Femur (tissue), 1 donor: ENCODE measurements at places on chromosomes 13 and 19.

DNA sequence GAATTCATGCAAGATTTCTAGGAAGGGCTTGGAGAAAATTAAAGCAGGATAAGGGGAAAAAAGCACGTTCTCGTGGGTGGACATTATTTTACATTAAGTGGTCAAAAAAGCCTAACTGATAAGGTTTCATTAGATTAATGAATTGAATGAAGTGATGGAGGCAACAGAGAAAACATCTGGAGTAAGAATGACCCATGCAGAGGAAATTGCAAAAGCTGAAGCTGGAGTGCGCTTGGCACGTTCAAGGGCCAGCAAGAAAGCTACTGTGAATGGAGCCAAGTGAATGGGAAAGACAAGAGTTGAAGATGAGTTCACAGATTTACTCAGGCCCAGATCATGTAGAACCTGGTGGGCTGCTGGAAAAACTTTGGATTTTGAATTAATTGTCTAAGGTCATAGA lies 777.9 kb downstream of the DACH1 start:
- peak; percentile 25 for DNase-seq

DNA sequence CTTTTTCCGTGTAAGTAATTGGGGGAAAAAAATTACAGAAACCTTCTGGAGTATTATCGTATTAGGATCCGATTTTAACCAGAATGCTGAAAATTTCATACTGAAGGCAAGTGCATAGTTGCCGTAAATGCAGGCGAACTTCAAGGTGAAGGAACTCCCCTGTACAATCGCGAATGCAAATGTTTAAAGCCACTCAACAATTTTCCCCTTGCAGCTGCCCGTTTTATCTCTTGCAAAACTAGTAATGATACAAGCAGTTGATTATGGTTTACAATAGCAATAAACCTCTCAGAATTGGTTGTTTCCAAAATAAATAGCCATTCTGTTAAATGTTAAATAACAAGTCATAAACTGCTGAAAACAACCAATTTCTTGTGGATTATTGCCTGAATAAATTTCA lies 105.7 kb downstream of the DNAJC15 start:
- DNase-seq, result no peak

- DNase-seq, result no peak
Observed at GRCh38 chr13:99193152-99193551, 7.5 kb upstream of the UBAC2 start.

DNA sequence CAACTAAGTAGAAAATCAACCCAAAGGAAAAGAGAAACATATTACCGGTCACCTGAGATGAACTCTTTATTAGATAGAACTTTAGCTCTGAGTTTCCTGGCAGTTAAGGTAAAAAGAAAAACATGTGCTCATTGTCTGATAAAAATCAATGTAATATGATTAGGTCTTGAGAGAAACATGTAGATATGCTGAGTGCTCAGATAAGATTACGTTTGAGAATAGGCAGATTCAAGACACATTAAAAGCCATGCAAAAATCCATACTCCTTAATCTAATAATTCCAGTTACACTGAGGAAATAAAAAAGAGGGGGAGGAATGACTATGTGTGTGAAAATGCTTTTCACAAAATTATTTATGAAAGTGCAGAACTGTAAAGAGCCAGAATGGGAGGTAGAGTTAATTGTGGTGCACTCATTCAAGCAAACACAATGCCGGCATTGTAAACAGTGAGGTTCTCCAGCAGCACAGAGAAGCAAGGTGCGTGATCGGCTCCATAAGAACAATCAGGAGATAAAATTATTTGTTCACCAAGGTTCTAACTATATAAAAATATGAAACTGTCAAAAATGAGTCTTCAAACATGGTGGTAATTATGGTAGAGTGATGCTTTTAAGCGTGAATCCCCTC lies 88.8 kb downstream of the MBNL2 start:
- no peak for DNase-seq

- peak; percentile 88 for DNase-seq
Observed at GRCh38 chr13:32905864-32906180, 110.4 kb upstream of the KL start.

- peak; percentile 64 for DNase-seq
Observed at GRCh38 chr19:45211751-45212381, 33.3 kb downstream of the BLOC1S3 start.

DNA sequence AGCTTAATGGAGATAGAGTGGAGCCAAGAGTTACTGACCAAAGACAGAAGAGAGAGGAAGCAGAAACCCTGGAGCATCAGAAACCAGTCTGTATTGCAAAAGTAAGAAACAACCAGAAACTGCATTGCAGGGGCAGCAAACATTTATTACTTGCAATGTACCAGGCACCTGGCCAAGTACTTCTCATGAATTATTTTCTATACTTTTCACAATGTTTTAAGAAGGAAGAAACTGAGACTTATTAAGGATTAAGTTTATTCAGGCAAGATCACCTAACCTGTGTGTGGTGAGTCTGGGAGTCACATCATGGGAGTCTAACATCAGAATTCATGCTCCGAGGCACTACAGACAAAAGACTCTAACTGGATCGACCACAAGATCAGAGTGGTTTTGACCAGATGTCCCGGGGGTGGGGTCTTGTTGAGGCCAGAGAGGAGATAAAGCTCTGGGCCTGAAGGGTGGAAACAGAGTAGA lies 47.4 kb downstream of the TNFRSF19 start:
- DNase-seq, result no peak

DNA sequence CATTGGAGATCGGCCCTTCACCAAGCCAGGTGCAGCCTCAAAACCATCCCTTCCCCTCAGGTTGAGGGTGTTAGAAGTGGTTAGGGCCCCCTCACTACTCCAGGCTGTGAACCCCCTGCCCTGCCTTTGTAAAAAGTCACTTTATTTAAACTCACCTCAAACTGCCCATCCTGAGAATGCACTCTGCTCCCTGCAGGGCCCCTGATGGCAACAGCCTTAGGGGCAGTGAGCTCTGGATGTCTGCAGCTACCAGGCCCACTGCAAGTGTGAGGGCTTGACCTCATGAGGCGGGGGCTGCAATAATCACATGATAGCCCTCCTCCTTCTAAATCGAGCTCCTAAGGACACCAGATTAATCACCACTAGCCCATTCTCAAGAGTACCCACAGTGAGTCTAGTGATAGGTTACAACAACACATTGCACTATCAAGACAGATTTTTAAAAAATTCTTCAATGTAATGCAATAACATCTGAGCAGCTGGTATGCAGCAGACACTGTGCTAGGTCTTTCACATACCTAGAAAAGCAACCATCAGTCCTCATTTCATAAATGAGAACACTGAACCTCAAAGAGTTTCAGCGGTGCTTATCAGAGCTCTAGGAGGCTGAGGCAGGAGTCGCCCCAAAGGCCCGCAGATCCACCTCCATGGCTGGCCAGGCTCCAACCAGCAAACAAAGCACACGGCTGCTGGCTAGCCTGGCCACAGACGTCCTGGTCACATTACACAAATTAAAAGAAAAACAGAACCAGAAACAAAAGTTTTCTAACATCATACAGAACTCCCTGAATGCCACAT lies 26.0 kb downstream of the SLC7A1 start:
- DNase-seq, result peak; percentile 4

DNA sequence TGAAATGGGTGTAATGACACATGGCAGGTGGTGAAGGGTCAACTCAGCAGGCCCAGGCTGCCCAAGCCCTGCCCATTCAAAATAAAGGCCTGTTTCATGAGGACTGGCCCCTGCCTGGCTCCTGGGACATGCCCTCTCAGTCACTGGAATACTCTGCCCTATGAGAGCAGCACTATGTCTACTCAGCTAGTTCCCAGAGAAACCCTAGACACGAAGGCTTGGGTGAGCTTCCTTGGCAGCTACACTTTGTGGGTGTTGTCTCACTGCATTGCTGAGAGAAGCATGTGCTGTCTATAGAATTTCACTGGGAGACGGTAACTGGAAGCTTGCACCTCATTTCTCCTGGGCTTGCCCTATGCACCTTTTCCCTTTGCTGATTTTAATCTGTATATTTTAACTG lies 752.8 kb downstream of the LIG4 start:
- DNase-seq, result no peak

DNA sequence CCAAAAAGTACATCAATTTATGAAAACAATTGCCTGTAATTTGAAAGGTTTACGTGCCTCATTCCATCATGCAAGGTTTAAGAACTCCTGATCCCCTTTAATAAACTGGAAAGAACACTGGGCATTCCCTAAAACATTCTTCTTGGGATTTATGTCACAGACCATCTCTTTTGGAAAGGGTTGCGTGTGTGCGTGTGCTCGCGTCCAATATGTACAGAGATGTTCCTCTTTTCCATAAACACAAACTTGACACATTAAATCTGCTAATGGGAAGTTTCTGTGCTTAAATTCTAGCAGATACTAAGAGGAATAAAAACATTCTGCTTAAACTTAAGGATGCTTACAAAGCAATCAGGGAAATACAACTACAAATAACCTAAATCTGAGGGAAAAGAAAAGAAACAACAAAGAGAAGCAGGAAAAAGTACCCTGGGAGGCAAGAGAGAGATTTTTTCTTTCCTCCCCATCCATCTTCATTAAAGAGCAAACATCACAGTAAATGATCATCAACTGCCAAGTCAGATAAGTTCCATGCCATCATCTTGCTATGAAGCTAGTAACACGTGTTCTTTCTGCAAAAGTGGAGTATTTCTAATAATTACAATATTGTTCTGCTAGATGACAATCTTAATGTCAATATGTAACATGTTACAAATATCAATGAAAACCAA lies 83.7 kb downstream of the STK24 start:
- no peak for DNase-seq

DNA sequence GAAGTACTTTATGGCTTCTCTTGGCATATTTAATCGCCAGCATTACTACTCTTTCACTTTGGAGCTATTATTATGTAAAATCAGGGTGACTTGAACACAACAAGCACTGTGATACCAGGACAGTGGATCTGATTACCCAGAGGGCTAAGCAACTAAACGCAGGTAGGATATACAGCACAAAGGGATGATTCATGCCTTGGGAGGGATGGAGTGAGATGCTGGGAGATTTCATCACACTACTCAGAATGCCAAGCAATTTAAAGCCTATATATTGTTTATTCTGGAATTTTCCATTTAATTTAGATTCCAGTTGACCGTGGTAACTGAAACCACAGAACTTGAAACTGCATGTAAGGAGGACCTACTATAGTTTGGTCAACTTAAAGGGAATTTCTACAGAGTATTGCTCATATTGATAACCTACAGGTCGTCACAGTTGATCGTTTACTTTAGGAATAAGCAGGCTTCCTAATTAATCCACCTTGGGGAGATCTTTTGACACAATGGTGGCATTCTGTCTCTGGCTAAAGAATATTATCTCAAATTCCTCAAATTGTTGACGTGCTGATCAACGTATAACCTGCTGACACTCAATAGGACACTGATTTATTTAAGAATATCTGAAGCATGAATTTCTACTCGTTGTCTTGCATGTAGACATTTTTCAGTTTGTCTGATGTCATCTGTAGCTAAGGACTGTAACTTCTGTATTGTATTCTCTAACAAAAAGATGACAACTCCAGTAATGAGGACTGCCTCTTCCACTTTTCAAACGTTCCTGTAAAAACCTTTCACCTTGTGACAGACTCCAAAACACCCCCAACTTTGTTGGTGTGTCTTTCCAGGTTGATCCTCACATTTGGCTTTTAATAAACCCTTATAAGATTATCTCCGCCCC lies 254.2 kb downstream of the GPC5 start:
- no peak for DNase-seq

DNA sequence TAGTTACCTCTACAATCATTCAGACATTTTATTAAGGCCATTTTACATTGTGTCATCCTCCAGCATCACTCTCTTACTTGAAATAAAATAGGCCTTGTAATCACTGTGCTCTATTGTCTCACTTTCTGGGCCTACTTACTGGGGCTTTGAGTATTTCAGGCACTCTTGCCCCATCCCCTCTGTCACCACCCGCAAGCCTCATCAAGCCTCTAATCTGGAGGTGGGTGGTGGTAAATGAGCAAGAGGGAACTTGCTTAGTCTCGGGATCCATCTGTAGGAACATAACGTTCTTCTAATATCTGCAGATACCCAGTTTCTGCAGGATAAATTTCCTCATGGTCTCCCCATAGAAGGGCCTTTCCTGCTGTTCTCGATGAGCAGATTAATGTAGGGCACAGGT lies 19.4 kb upstream of the GPR18 start:
- DNase-seq, result no peak

DNA sequence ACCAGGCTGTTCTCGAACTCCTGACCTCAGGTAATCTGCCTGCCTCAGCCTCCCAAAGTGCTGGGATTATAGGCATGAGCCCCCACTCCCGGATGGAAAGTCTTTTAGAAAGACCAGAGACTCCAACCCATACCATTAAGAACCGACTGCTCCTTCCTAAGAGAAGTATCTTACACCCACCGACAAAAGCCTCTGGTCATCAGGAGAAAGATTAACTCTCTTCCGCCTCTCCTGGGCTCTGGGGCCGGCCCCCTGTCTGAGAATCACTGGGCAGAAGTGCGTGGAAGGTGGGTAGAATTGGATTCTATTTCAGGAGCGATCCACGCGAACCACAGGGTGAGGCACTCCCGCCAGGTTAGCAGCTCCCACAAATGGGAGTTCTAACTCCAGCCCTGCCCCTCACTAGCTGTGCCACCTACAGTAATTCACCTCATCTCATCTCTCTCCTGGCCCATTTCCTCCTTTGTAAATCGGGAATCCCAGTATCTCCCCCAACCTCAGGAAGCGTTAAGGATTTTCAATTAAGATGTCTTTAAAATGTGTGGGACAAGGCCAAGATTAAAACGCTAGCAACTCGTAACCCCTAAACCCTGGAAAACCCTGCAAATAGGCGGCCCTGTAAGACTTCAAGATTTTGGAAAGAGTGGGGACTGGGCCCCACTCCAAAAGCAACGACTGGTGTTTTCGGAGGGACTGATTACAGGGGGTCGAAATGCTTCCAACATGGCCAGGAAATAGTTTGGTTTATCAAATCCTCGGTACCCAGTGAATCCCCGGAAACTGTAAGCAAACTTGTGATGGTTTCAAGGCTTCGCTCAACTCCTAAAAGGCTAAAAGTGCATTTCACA lies 1.3 kb downstream of the HNRNPL start:
- DNase-seq, result no peak

DNA sequence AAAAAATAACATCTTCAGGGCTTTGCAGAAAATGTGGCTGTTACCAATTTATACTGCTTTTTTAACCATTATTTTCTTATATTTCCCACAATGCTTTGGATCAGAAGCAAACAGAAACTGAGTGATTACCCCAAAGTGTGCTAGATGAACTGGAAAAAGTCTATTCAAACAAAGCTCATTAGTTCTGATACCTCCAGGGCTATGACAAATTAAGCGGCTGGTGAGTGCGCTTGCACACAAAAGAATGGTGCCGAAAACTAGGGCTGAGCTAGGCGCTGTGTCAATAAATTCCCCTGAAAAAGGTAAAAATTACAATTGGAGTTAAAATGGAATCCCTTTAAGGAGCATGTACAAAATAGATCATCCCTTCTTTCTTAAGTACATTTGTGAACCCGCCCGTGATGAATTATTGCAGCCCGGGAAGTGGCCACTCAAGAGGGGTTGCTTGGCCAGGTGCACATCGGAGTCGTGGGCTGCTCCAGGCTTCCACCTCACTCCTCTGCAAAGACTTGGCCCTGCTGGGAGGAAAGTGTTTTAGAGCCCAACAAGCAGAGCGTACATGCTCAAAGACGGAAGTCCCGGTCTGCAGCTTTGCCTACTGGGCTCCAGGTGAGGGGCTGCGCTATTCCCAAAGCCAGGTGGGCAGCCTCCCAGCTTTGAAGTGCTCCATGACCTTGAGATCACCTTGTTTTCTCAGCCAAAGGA lies 164.0 kb upstream of the ZNF507 start:
- no peak for DNase-seq

GRCh38 chr19:58519087-58519354 lies 589 bp downstream of the ZBTB45 start:
- peak; percentile 76 for DNase-seq

GRCh38 chr19:44927746-44928145 lies 13.3 kb downstream of the APOC1 start:
- DNase-seq, result no peak
